ENCODE measurements at places on chromosomes 5 and 9. TPM values are rescaled to one million over a fixed set of nuclear protein-coding genes. Genes with fewer than 3 reads are reported as not detected.

The CARTPT gene
- not detected for total RNA-seq

- H3K27ac ChIP-seq, result peak overlapping the region; percentile 72
- peaks cover 11% of the 10 kb centered on the region for H3K4me1 ChIP-seq
- H3K27me3 ChIP-seq, result peaks cover 7% of the 10 kb centered on the region
- peaks cover 8% of the 10 kb centered on the region for H3K36me3 ChIP-seq
Observed at GRCh38 chr9:96654450-96655197, 493 bp downstream of the PRXL2C start.

DNA sequence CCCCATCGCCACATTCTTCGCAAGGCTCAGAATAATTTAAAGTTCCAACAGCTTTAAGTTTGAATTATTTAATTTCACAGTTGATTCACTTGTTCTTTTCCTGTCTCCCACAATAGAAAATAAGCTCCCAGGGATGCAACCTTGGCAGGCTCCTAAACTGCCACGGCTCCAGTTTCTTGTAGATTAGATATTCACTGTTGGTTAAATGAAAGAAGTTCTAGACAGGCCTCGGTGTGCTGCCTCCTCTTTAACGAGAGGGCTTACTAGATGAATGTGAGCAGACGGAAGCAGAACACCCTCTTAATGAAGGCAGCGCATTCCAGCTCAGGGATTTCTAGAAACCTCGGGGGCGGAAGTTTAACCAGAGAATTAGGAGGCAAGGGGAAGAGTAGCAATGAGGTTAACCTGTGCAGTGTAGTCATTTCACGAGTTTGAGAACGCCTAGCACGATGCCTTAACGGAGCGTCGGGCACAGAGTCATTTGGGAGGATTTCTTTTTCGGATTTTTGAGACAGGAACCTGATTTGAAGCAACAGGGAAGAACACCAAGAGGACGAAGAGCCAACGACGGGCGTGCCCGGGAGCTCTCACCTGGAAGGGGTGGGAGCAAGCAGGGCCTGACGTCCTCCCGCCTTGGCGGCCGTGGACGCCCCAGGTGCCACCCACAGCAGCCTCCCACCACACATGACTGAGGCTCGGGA, 637 bp upstream of the SMC5 start:
- H3K27me3 ChIP-seq, result peaks cover 9% of the 10 kb centered on the region
- DNase-seq, result no peak
- peaks cover 49% of the 10 kb centered on the region for H3K4me1 ChIP-seq

GRCh38 chr5:167643631-167644280, 647.7 kb upstream of the WWC1 start:
- H3K36me3 ChIP-seq, result no peaks in the 10 kb centered on the region
- no peak for DNase-seq
- H3K27ac ChIP-seq, result no peak overlapping the region

The LIX1 gene
- not detected for total RNA-seq

The SLC46A2 gene
- total RNA-seq, result not detected

DNA sequence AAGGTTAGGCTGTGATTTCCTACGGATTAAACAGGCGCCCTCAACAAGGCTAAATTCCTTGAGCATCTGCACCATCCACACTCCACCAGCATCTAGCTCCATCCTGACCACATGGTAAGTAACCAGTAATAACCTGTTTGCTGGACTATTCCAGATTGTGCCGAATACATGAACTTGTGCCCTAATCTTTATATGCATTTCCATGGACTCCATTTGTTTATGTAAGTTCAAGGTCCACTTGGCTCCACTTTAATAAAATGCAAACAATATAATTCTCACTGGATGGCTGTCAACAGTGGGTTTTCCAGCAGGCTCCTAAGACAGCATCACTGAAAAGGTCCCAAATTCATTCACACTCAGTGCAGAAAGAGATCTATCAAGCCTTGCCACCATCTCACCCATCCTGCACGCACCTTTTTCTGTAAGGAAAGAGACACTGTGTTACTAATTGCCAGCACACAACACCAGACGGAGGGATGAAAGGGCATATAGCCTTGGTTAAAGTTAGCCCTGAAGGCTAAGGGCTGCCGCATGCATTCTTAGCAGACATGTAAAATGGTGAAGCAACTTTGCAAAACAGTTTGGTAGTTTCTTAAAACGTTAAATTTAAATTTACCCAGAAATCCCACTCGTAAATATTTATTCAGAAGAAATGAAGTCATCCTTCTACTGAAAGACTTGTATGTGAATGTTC, 88.7 kb downstream of the GLIS3 start:
- DNase-seq, result no peak
- H3K27me3 ChIP-seq, result no peaks in the 10 kb centered on the region
- H3K4me3 ChIP-seq, result no peak overlapping the region
- no peaks in the 10 kb centered on the region for H3K36me3 ChIP-seq

The ADAMTS16 gene
- not detected for total RNA-seq

DNA sequence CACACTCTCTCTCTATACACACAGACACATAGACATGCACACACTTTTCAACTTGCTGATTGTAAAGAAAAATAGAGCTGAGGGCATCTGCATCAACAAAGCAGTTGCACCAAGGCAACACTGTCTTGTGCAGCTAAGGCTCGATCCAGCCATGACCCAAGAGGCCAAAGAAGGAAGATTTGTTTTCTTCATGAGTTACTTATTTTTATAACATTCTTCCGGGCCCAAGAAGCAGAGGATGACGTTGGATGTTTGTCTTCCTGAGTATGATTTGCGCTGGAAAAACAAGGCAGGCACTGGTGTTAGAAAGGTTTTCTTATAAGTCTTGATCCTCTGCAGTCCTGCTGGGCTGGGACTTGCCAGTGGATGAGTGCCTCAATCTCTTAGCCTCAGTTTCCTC, 344.1 kb downstream of the ADAMTS6 start:
- no peak overlapping the region for H3K4me3 ChIP-seq
- no peak overlapping the region for H3K27ac ChIP-seq
- H3K27me3 ChIP-seq, result no peaks in the 10 kb centered on the region
- no peaks in the 10 kb centered on the region for H3K36me3 ChIP-seq
- DNase-seq, result no peak

DNA sequence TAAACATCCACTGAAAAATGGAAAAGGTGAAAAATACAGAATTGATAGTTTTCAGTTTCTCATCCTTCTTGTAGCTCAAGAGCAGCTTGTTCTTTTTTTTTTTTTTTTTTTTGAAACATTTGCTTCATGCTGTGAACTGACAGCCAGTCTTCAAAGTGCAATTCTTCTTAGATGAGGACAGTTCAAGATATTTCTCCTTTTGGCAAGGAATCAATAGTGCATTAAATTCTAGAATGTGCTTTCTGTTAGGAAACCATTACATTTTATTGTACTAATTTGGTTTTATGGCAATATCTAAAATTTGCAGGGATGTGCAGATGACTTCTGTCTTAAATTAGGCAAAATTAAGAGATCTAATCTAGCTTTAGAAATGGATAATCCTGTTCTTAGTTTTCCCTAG, 969.3 kb upstream of the ACO1 start:
- H3K36me3 ChIP-seq, result no peaks in the 10 kb centered on the region
- H3K4me1 ChIP-seq, result no peaks in the 10 kb centered on the region
- no peak overlapping the region for H3K27ac ChIP-seq
- H3K4me3 ChIP-seq, result no peak overlapping the region
- no peaks in the 10 kb centered on the region for H3K27me3 ChIP-seq

- no peak overlapping the region for H3K4me3 ChIP-seq
- H3K36me3 ChIP-seq, result no peaks in the 10 kb centered on the region
- H3K4me1 ChIP-seq, result no peaks in the 10 kb centered on the region
- no peak for DNase-seq
- H3K27me3 ChIP-seq, result no peaks in the 10 kb centered on the region
Observed at GRCh38 chr9:134623258-134624066, 18.1 kb upstream of the COL5A1 start.

GRCh38 chr5:132653716-132654115, 4.3 kb upstream of the IL13 start:
- H3K4me3 ChIP-seq, result peak overlapping the region; percentile 21
- DNase-seq, result no peak
- no peak overlapping the region for H3K27ac ChIP-seq
- peaks cover 47% of the 10 kb centered on the region for H3K4me1 ChIP-seq

- H3K36me3 ChIP-seq, result peaks cover 3% of the 10 kb centered on the region
- H3K27ac ChIP-seq, result peak overlapping the region; percentile 95
- DNase-seq, result no peak
Observed at GRCh38 chr9:130713286-130713960, 19.8 kb downstream of the EXOSC2 start.

- H3K4me3 ChIP-seq, result no peak overlapping the region
- peak overlapping the region; percentile 74 for H3K27ac ChIP-seq
- no peak for DNase-seq
- peaks cover 24% of the 10 kb centered on the region for H3K4me1 ChIP-seq
- H3K36me3 ChIP-seq, result no peaks in the 10 kb centered on the region
Observed at GRCh38 chr9:37999588-38000189, 69.3 kb downstream of the SHB start.

The TMEM38B gene
- total RNA-seq, result 13.8 TPM

DNA sequence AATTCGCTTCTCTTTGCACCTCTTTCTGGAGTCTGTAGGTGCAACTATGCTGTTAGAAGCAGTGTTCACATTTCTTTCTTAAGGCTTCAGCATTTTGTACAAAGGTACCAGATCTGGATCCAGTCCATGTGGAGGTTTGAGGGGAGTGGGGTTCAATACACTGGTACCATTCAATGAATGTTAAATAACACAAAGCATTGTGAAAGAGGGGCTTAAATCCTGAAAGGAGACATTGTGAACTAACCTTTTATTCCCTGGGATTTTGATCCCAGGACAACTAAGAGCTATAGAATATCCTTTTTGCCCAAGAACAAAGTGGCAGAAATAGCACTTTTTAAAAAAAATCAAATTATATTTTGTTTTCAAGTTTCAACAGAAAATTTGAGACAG, 107.7 kb upstream of the VCAN start:
- H3K4me1 ChIP-seq, result no peaks in the 10 kb centered on the region
- no peak for DNase-seq
- no peak overlapping the region for H3K4me3 ChIP-seq
- H3K27ac ChIP-seq, result no peak overlapping the region

The NAIP gene
- total RNA-seq, result 7.8 TPM

- no peak for DNase-seq
- H3K27me3 ChIP-seq, result no peaks in the 10 kb centered on the region
- H3K36me3 ChIP-seq, result no peaks in the 10 kb centered on the region
- H3K4me3 ChIP-seq, result no peak overlapping the region
- no peak overlapping the region for H3K27ac ChIP-seq
- no peaks in the 10 kb centered on the region for H3K4me1 ChIP-seq
Observed at GRCh38 chr9:14829204-14829603, 81.0 kb downstream of the FREM1 start.

DNA sequence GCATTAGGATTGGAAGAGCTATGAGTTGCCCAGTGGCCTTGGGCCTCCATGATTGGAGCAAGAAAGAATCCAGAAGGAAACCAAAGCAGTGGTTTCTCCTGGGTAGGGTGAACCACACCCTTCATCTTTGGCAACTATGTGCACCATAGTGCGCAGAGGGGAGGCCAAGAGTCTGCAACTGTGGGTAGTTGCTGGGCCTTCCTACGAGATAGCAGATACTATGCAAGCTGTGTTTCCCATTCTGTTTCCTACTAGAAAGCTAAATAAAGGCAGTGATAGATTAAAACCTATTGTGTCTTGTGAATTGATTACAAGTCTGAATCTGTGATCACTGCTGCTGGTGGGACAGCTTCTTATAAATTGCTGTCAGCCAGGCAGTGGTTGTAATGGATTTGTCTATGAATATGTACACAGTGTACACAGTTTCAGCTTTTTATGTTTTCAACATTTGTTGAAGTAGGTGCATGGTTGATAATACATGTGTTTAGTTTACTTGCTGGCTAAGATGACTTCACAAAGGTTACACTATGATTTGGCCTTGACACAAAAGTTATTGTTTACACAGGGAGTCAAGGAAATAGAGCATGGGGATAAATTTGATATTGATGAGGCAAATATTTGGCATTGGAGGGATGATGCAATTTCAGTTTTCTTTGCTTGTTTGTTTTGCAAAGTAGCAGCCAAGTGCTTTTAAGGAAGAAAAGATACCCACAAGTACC, 23.7 kb upstream of the PDE8B start:
- no peaks in the 10 kb centered on the region for H3K4me1 ChIP-seq
- H3K4me3 ChIP-seq, result no peak overlapping the region
- H3K36me3 ChIP-seq, result no peaks in the 10 kb centered on the region

GRCh38 chr5:93130624-93131490, 450.2 kb downstream of the NR2F1-AS1 start:
- no peaks in the 10 kb centered on the region for H3K4me1 ChIP-seq
- H3K27me3 ChIP-seq, result peaks cover 2% of the 10 kb centered on the region
- no peak for DNase-seq
- no peak overlapping the region for H3K4me3 ChIP-seq
- no peaks in the 10 kb centered on the region for H3K36me3 ChIP-seq
- H3K27ac ChIP-seq, result no peak overlapping the region

The SLC36A2 gene
- total RNA-seq, result not detected

DNA sequence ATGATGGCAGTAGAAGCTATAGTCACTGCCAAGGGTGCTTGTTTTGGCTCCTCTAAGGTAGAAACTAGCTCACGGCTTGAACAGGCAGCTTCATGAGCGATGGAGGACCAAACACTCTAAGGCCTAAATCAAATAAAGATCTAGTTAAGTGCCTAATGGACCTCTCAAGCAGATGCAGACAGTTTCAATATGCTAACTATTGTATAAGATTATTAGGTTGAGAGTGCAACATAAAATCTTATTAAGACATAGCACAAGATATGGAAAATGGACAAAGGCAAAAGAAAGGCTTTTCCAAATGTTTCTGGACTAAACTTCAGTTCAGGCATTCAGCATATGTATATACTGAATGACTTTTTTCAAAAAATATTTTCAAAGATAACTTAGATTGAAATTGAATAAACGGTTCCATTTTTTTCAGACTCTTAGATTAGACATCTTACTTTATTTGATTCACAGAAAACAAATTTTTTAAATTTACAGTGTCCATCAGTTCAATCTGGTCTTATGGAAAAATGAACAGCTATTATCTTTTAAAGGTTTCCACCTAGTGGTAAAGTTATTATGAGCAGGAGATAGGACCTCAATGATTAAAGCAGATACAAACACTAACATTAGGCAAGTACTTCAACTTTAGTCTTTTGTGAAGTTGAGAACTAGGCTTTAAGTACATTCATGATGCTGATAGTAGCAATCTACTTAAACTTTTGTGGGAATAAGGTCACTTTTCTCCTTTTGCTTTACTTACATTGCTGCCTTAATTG, 1167.7 kb downstream of the MAT2B start:
- no peaks in the 10 kb centered on the region for H3K27me3 ChIP-seq
- no peaks in the 10 kb centered on the region for H3K36me3 ChIP-seq
- DNase-seq, result no peak
- H3K4me1 ChIP-seq, result no peaks in the 10 kb centered on the region
- no peak overlapping the region for H3K27ac ChIP-seq

All from activated T-helper 1 cell treated with anti-CD3 and anti-CD28 coated beads, Interleukin-12 subunit alpha, Interleukin-12 subunit beta, Interleukin-2, Interleukin-4 antibody, amounts not matched to agents 30 ng/mL and 10 ng/mL and 1 ng/mL, durations not matched to agents 14 hours and 24 hours and 36 hours (primary cell).